ENCODE measurements at places on chromosomes 7 and 10.

GRCh38 chr7:44274623-44274975 is 50.8 kb downstream of the CAMK2B start:
- DNase-seq, result no peak

- DNase-seq, result peak; percentile 74
Observed at GRCh38 chr7:39414224-39415035, 151.8 kb upstream of the YAE1 start.

- DNase-seq, result no peak
Observed at GRCh38 chr7:14598978-14599377, 303.6 kb downstream of the DGKB start.

GRCh38 chr7:55569797-55570196 is 2.5 kb downstream of the VOPP1 start:
- DNase-seq, result peak; percentile 30

DNA sequence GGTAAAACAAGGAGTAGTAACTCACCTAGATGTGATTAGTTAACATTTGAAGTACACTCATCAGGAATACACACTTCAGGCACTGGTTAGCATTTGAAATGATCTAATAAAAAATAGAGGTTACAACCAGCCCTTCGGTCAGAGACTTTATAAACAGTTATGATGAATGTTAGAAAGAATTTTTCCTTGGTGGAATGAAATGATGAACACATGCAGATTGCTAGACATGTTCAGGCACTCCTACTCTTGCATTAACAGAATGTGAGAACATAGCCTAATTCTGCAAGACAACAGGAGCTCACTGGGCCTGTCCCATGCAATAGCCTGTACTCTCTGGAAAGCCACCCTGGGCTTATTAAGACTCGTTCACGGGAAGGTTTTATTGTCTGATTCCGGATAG is 47.3 kb upstream of the TECTB start:
- no peak for DNase-seq

DNA sequence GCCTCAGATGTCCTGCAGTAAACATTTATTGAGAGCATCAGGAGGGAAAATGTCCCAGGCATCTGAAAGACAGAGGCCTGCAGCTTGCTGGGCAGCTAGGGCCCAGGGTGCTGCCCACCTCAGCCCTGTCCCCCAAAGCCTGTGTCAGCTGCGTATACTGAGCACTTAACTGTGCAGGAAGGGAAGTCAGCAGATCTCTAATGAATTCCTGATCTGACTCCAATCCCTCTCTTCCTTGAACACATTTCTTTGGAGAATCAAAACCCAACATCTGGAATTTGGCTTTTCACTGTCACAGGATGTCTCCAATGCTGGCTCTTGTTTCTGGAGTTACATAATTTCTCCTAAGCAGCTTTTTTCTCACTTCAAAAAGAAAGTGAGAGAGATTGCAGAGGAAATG is 364.7 kb upstream of the NFE2L3 start:
- DNase-seq, result no peak

- DNase-seq, result no peak
Observed at GRCh38 chr10:95276367-95277200, 14.2 kb downstream of the PDLIM1 start.

- DNase-seq, result no peak
Observed at GRCh38 chr7:138661069-138661635, 40.0 kb downstream of the SVOPL start.

DNA sequence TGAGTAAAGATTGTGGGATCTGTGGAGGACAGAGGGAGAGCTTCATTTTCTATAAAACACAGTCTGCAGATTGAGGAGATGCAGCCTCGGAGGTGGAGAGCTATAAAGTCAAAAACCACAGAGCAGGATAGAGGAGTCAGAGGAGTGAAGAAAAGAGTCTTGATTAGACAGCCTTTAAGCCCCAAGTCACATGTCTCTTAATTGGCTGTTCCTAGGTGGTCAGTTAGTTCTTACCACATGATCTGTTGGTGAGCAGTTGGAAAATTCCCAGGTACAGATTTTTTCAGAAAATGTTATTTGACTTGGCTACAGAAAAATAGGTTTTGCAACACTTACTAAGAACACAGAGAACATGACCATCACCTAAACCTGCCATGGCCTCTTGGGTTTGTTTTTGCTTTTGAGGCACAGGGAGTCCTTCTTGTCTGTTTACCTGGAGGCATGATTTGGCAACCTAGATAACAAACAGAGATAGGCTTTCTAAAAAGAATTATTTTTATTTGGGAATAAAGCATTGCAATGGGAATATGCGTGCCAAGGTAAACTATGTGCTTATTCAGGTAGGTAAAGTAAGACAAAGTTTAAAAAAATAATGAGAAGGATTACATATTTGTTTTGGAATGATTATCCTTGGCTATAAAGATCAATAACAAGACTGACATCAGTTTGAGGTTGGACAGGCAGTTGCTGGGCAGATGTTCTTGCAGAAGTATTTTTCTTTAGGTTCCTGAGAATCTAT is 604 bp upstream of the CYP3A43 start:
- no peak for DNase-seq

DNA sequence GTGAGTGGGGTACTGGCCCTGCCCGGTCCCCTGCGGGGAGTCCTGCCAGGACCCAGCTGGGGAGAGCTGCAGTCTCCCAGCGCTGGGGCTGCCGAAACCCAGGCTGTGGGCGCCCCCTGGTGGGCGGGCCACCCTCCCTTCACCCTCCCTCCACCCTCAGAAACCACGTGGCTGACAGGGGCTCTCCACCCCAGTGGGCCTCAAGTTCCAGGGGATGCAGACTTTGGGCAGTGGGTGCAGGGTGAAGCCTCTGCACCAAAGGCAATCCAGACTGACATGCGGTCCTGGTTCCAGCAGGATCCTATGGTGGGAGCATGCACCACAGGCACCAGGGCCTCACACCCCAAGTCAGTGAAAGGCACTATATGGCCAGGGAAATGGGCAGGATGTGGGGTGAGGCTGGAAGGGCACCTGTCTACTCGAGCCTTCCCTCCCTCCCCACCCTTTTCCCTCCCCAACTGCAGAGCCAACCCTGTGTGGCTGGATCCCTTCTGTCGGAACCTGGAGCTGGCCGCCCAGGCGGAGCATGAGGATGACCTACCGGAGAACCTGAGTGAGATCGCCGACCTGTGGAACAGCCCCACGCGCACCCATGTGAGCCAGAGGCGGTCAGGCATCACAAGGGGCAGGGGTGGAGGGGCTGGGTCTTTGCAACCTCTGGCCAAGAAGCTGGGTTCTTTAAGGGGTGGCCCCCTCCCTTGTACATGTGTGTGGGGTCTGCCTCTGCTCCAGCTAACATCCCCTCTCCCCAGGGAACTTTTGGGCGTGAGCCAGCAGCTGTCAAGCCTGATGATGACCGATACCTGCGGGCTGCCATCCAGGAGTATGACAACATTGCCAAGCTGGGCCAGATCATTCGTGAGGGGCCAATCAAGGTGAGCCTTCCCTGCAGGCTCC is 38.8 kb downstream of the PSAP start:
- DNase-seq, result peak; percentile 66

DNA sequence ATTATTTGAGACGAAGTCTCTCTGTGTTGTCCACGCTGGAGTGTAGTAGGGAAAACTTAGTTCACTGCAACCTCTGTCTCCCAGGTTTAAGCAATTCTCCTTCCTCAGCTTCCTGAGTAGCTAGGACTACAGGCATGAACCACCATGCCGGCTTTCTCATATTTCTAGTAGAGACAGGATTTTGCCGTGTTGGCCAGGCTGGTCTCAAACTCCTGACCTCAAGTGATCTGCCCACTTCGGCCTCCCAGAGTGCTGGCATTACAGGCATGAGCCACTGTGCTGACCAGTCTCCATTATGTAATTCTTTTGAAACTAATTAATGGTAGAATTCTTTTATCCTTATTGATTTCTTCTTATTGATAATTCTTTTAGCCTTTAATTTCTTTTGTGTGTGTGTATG is 32.5 kb downstream of the PCLO start:
- no peak for DNase-seq

DNA sequence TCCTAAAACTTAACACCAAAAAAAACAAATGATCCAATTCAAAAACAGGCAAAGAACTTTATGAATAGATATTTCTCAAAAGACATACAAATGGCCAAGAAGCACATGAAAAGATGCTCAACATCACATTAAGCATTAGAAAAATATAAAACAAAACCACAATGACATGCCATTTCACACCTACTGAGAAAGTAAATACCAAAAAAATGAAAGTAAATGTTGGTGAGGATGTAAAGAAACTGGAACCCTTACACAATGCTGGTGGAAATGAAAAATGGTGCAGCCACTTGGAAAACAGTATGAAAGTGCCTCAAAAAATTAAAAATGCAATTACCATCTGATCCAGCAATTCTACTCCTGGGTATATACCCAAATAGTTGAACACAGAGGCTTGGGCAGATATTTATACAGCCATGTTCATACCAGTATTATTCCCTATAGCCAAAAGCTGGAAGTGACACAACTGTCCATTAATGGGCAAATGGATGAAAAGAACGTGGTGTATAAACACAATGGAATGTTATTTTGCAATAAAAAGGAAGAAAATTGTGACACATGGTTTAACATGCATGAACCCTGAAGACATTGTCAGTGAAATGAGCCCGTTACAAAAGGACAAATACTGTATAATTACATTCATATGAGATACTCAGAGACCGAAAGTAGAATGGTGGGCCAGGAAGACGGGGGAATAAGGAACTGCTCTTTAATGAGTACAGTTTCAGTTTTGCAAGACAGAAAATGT is 89.0 kb downstream of the JMJD1C start:
- DNase-seq, result no peak

DNA sequence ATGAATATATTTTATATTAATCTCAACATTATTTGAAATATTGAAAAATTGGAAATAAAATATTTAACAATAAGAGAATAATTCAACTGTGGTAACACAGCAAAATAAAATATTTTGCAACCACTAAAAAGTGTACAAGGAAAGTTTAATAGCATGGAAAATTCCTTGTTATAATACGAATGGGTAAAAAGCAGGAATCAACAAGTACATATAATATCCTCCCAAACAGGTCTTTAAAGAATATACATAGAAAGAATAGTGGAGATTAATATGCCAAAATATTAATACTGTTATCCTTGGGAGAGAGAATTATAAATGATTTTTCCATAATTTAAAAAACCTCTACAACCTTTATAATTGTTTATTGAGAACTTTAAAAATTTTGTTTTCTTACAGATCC is 1.0 kb downstream of the DNAJC12 start:
- no peak for DNase-seq

DNA sequence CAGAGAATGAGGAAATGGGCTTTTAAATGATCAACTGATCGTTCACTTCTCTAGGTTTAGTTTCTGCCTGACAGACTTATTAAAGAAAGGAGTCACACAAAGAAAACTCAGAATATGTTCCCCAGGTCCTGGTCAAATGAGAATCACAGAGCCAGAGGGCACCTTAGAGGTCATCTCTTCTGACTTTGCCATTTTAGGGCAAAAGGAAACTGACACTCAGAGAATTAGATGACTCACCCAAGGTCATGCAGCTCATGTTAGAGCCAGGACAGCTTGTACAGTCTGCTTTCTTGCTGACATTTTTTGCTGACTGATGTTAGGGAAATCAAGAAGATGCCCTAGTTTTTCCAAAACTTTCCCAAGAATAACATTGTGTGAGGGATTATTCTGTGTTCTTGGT is 312.7 kb upstream of the SP8 start:
- DNase-seq, result no peak

Measured in NCI-H2171 treated with DMSO at 0.1 percent for 48 hours (cell line).